Uterus (tissue), 4 donors: ENCODE measurements at places on chromosomes 2 and 18. TPM values are rescaled to one million over a fixed set of nuclear protein-coding genes. Genes with fewer than 3 reads are reported as not detected.
A peak's percentile ranks its signal among the peaks of the same experiment; 100 is the strongest.

The NPAS2 gene
- total RNA-seq, result 66.5 TPM

DNA sequence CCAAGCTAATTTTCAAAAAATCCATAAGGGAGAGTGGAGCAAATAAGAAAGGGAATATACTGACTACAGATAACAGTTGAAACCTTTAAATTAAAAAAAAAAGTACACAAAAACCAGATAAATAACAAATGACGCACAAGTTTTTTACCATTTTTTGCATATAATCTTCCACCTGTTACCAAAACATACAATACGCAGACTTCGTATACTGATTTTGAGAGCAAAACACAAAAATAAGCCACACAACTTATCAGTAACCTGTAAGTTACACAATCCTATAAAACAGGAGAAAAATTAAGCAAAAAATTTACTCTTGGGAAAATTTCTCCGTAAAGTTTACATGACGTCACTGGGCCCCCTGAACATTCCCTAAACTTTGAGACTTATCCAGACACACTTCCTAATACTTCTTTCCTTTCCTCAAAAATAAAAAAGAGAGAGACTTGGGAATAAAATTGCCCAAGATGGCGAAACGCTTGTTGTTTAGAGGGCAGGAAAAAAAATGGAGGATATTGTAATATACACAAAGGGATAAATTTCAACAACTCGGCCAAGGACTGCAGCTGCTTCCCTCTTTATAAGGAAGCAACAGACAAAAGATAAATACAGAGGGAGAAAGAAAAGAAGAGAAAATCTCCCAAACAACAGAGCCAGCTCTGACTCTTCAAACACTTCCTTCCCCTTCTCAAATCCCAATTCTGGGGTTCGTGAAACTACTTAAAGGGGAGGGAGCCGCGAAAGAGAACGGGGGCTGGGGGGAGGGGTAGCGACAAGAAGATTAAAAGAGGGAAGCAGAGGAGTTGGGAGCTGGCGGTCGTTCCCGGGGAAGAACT is 1.6 kb downstream of the BAZ2B start:
- H3K4me1 ChIP-seq, result no peaks in the 10 kb centered on the region
- peak overlapping the region; percentile 95 for H3K27ac ChIP-seq
- DNase-seq, result no peak
- peak overlapping the region; percentile 56 for H3K4me3 ChIP-seq
- no peaks in the 10 kb centered on the region for H3K36me3 ChIP-seq

DNA sequence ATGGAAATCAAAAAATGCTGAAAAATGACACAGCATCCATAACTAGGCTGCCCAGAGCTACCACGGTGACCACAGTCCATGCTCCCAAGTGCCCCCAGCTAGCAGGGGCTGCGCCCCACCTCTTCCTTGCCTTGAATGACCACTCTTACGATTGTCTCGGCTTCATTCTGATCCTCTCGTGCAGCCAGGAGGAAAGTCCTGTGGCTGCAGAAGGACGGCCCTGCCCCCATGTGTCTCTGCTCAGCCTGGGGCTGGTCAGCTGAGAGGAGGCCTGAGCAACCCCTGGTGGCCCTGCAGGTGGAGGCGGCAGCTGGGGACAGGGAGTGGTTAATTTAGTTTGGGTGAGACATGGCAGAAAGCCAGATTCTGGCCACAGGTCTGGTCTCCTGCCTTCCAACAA is 54.3 kb downstream of the KCNF1 start:
- H3K27me3 ChIP-seq, result no peaks in the 10 kb centered on the region
- DNase-seq, result no peak
- H3K36me3 ChIP-seq, result no peaks in the 10 kb centered on the region
- no peak overlapping the region for H3K4me3 ChIP-seq

DNA sequence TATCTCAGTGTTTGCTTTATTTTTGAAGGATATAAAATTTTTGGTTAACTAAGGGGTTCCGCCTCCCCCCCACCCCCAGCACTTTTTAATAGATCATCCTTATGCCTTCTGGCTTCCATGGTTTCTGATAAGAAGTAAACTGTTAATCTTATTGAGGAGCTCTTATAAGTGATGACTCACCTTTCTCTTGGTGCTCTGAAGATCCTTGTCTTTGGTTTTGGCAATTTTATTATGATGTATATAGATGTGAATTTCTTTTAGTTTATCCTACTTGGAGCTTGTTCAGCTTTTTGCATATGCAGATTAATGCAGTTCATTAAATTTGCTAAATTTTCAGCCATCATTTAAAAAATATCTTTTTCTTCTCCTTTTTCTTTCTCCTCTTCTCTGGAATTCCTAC is 91.7 kb upstream of the CTAGE1 start:
- no peaks in the 10 kb centered on the region for H3K36me3 ChIP-seq
- no peaks in the 10 kb centered on the region for H3K27me3 ChIP-seq
- DNase-seq, result no peak
- no peak overlapping the region for H3K4me3 ChIP-seq
